ENCODE measurements at places on chromosomes 2 and 18.

- DNase-seq: no peak
These were observed 109.0 kb downstream of the CERS6 start for GRCh38 chr2:168565112-168565511.

GRCh38 chr2:6027066-6027465 lies 334.9 kb downstream of the SOX11 start:
- no peak for DNase-seq

DNA sequence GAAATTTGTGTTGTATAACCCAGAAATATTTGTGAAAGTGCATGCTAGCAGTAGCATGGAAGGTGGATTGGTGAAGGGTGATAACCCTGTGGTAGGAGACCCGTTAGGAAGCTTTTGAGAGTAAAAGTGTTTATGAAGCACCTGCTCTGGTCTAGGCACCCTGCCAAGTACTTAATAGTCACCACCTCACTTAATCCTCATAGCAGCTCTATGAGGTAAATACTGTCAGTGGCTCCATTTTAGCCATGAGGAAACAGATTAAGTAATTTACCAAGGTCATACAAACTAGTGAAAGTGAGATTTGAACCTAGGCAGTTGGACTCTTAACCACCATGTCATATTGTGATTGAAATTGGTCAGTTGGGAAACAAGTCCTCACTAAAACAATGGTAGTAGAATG lies 66.8 kb downstream of the TET3 start:
- DNase-seq: no peak

DNA sequence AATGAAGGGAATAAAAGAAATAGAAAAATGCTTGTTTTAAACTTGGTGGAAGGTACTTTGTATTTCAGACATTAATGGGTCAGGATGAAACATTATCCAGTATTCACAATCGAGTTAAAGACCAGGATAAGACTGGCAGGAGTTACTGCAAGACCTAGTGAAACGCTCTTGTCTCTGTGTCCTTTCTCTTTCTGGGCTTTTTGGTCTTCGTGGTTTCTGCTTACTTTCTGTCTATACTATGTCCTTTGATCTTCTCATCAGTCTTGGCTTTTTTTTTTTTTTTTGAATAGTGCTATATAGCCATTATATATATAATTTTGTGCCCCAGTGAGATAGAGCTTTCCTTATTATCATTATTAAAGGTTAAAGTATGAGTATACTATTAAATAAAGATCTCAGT lies 42.1 kb upstream of the GAREM2 start:
- no peak for DNase-seq

GRCh38 chr2:240383871-240384700 lies 51.4 kb upstream of the GPC1 start:
- DNase-seq: no peak

DNA sequence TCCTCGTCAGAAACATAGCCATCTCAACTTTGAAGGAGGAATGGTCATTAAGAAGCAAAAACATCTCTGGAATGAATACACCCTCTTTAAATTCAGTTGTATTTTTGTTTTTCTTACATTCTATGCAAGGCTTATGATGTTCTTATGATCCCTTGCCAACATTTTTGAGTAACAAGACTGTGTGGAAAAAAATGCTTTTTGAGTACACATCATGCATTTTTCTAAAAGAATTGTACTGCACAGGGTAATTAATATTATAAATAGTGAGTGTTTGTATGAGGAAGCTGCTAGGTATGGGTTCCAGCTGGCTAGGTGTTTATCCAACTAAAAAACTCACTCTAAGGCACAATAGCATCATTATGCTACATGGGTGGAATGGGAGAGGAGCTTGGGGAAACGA lies 59.0 kb upstream of the SPATS2L start:
- no peak for DNase-seq

DNA sequence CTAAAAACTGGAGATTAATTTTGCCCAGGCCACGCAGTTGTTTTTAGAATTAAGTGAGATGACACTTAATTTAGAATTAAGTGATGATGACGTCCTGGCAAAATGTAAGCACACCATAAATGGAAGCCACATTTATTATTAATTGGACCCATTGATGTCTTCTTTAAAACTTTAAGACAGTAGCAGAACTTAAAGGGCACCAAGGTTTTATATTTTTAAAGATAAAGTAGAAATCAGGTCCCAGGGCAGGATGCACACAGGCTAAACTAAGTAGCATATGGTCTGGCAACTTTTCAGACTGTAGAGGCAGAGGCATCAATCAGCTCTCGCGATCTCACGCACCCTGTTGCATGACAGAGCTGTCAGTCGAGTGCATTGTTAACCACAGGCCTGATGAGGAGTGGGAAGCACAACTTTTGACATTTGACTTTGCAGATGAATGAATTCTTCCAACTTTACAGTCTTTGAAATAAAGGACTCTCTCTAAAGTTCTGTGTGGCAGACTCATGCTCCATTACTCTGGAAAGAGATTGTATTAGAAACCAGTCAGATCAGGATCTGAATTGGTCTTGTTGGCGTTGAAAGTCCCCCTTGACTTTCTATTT lies 232.4 kb downstream of the CD226 start:
- DNase-seq: no peak

DNA sequence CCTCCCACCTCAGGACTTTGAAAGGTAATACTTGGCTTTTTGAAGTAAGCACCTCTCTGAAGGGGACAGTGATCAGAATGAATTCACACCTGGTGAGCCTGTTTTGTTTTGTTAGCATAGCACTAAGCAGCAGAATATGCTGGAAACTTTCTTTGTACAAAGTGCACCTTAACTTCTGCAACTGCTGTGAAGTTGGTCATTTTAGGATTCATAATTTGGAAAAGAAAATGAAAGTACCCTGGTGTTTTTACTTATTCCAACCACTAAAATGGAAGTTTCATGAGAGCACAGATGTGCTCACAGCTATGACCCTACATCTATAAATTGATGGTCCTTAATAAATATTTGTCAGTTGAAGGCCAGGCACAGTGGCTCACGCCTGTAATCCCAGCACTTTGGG lies 257.8 kb upstream of the STON1 start:
- DNase-seq: no peak

- no peak for DNase-seq
These were observed 223.6 kb upstream of the EPAS1 start for GRCh38 chr2:46073540-46074046.

DNA sequence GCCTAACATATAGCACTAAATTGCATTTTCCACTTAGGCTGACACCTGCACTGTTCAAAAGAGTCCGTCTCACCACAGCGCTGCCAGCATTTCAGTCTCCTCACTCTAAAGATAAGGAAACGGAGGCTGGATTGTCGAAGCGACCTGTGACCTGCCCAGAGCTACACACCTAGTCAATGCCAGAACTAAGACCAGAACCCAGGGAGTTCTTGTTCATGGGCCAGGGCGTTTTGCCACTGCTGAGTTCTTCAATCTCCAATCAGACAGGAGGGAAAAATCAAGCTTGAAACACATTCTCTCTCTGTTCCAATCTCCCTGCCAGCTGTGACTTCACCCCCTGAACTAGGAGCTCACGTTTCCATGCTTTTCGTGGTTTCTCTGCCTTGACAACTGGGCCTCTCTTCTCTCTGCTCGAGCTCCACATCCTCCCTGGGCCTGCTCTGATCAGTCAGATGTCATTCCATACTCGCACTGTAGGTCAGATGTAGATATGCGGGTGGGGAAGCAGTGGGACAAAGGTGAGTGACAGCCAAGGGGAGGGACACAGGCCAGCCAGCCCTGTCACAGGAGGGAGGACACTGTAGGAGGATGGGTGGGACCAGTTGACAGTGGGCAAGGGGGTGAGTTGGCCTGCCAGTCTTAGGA lies 221.1 kb upstream of the SMAD2 start:
- no peak for DNase-seq

- no peak for DNase-seq
These were observed 175.2 kb upstream of the PKDCC start for GRCh38 chr2:41872646-41873045.

GRCh38 chr18:57062178-57062577 lies 84.7 kb upstream of the BOD1L2 start:
- no peak for DNase-seq

DNA sequence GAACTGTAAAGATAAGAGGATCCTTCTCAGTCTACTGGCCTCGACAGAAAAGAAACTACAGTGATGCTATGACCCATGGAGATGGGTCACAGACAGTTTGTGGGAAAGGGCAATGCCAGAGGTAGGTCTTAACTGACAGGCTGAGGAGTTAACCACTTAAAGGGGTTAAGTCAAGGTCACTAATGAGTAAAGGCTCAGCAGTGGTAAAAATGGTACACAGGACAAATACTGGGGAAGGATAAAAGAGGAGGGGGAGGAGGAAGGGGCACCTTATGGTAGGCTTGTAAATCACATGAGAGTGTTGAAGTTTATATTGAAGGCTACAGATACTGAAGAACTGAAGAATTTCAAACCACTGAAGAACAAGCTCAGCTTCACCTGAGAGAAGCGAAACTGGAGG lies 9.9 kb downstream of the IER3IP1 start:
- no peak for DNase-seq
